ENCODE measurements at places on chromosomes 4 and X.

- DNase-seq = no peak
These were observed 24.2 kb upstream of the CSF2RA start for GRCh38 chrX:1244164-1245076.

DNA sequence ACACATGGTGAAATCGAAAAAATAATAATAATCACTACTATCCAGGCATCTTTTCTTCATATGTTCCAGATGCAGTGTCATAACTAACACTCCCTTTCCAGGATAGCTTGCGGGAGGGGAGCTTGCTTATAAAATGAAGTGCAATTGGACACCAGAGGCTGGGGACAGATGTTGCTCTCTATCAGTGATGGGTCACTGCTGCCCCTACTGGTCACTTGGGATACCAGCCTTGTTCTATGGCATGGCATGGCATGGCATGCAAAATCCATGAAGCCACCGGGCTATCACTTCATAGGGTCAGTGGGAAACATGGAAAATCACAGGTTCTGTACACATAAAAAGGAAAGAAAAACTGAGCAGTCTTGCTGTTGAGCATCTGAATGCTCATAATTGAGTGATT lies 168.1 kb downstream of the GLRA2 start:
- DNase-seq = no peak

DNA sequence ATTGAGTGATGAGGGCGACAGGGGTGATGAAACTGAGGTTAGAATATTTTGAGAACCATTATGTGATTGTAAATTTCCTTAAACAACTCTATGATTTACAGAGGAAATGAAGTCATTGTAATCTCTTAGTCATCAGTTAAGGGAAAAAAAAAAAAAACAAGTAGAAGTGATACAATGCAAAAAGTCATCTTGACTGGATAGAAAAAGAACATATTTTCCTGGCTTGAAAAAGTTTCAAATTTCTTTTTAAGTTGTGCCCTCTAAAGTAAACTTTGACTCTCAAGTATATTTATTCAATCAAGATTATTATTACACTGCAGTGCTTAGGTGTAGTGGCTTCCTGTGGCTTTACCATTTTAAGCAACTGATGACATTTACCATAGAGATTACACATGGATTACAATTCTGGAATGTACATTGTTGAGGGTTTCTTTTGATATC lies 40.6 kb downstream of the GABRB1 start:
- no peak for DNase-seq

- no peak for DNase-seq
These were observed 191.0 kb downstream of the PRDM5 start for GRCh38 chr4:120731561-120731960.

Data from SIG-M5 (cell line).